ENCODE measurements at places on chromosomes 6 and 20.

GRCh38 chr6:2977799-2978590, 6.6 kb upstream of the SERPINB6 start:
- DNase-seq = no peak

DNA sequence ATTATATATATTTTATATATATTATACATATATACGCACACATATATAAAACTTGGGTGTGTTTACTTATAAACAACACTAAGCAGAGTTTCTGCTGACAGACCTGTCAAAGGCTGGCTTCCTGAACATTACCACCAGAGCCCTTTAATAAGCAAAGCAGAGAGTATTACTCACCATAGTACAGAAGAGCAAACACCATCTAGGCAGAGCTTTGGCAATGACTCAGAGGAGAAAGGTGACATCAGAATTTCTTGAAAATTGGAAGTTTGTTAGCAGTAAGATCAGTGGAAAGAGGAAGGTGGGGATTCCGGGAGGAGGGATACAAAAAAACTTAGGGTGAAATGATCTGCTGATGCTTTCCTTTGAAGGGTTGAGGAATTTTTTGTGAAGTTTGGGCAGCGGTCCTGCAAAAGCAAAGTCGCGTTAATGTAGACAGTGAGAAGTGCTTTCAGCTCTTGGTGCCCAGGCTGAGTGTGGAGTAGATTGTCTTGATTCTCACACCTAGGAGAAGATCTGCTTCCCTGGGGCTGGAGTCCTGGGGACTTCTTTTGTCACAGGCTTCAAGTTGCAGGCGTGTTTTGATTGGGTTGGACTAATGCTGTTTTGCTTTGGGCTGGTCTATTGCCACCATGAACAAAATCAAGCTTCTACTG, 109.6 kb upstream of the BACH2 start:
- DNase-seq = no peak

DNA sequence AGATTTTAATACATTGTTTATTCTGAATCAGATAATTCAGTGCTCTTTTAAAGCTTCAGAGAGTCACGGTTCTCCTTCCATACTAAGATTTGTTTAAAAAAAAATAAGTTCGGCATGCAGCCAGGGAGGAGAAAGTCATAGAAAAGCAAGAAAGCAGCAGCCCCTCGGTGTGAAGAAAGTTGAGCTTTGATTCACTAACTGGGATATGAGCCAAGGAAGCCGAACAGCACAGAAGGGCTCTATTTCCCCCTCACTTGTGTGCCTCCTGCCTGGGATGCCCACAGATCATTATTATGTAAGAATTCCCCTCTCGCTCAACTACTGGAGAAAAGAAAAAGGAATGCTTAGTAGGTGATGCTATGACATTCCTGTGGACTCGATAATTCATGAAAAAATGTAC, 69.3 kb upstream of the SYNJ2 start:
- no peak for DNase-seq

DNA sequence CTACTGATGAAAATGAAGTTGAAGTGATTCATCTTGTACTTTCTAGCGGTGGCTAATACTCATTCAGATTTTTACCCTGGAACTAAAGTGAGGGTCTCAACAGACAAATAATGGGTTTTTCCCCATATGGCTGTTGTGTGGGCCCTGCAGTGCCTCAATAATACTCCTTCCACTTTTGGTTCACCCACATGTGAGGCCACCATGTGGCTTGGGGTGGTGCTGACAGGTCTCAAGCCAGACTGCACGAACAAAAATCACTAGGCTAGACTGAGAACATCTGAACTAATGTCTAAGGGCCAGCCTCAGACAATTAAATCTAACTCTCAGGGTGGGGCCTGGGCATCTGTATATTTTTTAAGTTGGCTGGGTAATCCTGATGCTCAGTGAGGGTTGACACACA, 7.9 kb upstream of the COL12A1 start:
- DNase-seq = no peak

GRCh38 chr20:13665709-13666395, 27.1 kb upstream of the TASP1 start:
- no peak for DNase-seq

DNA sequence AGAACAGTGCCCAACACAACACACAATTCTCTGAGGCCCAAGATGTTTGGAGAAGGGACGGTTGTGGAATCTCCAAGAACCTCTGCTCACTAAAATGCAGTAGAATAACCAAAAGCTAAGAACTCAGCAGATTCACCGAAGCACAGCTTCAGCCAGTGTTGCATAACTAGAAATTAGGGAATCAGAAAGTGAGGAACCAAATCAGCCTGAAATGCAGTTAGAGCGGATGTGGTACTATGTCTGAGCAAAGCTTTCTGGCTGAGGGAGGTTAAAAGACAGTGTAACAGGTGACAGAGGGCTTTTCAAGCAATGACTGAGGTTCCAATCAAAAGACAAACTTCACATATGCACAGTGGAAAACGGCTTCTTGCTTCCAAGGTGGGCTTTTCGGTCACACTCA, 197.9 kb upstream of the KCNK16 start:
- no peak for DNase-seq

GRCh38 chr6:151111670-151112069, 128.1 kb upstream of the AKAP12 start:
- DNase-seq = no peak

DNA sequence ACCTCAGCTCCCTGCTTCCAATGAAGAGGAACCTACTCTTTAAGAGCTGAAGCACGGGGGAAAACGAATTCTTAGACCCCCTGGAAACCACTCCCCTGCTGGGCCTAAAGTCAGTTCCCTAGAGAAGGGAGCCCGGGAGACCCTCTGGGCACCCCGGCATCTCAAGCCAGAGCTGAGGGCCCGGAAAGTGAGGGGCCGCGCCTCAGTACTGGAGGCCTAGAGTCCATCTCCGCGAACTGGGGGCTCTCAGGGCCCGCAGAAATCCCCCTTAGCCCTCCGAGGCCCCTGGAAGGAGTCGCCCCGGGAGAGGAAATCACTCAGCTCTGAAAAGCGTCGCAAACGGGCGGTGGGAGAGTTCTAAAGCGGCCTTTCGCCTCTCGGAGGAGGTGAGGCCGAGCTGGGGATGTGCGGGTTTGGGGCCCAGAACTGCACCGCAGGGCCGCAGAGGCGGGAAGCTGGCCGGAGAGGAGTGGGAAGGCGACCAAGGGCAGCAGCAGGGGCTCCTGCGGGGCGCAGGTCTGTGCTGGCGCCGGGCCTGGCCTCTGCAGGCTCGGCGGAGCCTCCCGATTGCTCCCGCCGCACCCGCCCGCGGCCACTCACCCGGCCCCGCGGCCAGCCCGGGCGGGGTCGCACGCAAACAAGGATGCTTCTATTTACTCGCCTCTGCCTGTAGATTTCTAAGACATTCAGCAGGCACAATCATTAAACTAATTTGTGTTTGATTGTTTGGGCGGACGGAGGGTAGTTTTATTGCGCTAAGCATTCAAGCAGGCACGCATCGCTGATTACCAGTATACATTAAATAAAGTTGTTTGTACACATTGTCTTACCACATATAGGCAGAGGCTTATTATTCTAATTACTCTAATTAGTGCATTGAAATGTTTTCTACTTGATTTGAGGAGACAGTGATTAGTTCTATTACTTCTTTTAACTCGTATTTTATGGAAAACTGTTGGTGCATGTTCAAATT, 9.2 kb downstream of the POU3F2 start:
- no peak for DNase-seq

DNA sequence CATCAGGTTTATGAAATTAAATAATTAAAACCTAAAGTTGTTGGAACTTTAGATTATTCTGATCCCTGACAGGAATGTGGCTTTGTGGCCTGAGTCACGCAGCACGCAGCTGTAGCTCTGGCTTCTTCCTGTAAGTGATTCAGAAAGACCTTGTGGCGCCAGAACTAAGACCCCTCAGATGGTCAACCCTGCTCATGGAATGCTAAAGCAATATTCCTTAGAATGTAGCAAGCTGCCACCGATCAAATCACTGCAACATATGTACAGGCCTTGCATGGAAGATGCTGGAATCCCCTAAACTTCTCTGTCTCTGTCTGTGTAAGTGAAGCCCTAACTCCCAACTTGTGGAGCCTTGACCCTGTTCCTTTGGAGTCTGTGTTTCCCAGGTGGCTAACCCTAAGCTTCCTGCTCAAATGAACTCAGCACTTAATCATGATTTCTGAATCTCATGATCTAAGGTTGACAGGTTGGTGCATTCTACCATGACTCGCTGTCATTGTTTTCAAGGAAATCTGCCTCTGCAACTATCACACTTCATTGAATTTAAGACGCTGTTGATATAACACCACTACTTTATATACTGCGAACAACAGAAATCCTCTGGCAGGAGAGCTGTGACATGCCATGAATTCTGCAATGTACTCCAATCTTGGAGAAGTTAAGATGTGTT, 111.2 kb upstream of the CST7 start:
- DNase-seq = no peak

GRCh38 chr6:75334266-75335040, 49.9 kb upstream of the TMEM30A start:
- no peak for DNase-seq

- no peak for DNase-seq
These were observed 8.0 kb upstream of the C20orf202 start for GRCh38 chr20:1195226-1195625.

DNA sequence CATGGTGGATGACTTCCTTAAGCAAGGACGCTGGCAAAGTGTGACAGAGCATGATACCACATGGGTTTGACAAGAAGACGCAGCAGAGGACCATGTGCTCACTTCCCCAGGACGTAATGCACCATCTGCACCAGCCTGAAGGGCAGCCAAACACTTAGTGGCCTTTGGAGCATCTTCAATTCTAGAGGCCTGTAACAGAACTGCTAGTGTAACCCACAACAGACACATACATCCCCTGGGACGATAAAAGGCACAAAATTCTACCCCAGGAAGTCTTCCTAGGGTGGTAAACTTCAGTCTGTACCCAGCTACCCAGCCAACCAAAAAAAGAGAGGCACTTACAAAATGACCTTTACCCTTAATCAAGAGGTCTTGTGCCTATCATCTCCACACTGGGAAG, 9.2 kb upstream of the CPNE1 start:
- DNase-seq = no peak

DNA sequence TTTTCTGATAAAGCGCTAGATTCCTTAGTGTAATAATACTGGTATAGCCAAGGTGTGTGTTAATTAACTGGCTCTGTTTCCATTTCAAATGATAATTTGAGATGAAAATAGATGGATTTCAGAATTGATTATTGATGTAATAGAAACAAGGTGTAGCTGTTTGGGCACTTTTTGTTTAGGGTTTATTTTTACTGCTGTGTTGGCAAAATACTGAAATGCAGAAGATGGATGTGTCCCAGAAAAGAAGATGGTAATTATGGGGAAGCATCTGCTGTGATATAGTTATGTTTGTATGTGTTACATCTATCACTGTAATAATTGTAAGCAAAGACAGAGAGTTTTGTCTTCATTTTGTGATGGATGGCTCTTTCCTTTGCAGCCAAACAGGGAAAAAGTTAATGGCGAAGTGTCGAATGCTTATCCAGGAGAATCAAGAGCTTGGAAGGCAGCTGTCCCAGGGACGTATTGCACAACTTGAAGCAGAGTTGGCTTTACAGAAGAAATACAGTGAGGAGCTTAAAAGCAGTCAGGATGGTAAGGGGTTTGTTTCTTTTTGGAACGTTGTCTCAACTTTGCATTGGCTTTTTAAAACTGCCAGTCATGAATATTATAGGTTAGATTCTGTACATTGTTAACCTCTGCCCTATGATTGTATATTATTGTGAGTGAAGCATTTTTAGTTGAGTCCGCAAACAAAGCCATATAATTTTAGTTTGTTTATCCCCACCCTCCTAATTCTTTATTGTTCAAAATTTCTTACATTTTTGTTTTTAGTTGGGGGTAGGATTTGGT, 8.6 kb upstream of the ACAT2 start:
- no peak for DNase-seq

DNA sequence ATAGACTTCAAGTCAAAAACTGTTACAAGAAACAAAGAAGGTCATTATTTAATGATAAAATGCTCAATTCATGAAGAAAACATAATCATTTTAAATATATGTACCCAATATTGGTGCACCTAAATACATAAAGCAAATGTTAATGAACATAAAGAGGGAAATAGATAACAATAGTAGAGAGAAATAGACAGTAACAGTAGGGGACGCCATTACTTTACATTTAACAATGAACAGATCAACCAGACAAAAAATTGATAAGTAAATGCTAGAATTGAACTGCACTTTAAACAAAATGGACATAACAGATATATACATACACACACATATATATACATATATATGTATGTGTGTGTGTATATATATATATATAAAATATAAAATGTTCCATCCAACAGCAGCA, 37.4 kb downstream of the IL22RA2 start:
- DNase-seq = no peak

GRCh38 chr6:16670617-16671051, 90.6 kb downstream of the ATXN1 start:
- no peak for DNase-seq

GRCh38 chr20:31848088-31848999, 2.9 kb upstream of the FOXS1 start:
- no peak for DNase-seq

GRCh38 chr6:138063726-138064125, 43.5 kb downstream of the PERP start:
- DNase-seq = no peak

DNA sequence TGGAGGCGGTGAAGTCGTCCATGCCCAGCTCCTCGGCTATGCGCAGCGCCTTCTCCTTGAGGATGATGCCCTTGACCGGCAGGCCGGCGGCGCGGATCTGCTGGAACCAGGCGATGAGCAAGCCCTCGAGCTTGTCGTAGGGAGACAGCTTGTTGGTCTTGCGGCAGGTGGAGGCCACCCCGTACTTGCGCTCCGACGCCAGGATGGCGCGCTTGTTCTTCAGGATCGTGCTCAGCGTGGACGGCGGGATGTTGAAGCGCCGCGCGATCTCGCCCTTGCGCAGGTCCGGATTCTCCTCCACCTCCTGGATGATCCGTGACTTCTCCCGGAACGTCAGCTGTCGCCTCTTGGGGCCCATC, 435 bp downstream of the CENPB start:
- no peak for DNase-seq

GRCh38 chr20:63497946-63498935, 642 bp downstream of the EEF1A2 start:
- DNase-seq = no peak

GRCh38 chr6:137818440-137818839, 48.6 kb upstream of the TNFAIP3 start:
- DNase-seq = no peak

GRCh38 chr6:136007345-136007744, 155.8 kb downstream of the PDE7B start:
- DNase-seq = no peak
